CD4-positive, alpha-beta memory T cell (primary cell): ENCODE measurements at places on chromosomes 1 and 21. TPM values are rescaled to one million over a fixed set of nuclear protein-coding genes. Genes with fewer than 3 reads are reported as not detected.

The TMEM269 gene
- 0.35 TPM for total RNA-seq

The OR2AK2 gene
- total RNA-seq: not detected

The NCAM2 gene
- not detected for total RNA-seq

The FCRLB gene
- 1.5 TPM for total RNA-seq

The CHIA gene
- total RNA-seq: not detected

The CD34 gene
- total RNA-seq: not detected

The FLG gene
- total RNA-seq: not detected

The MMP23B gene
- total RNA-seq: 3.5 TPM

The SMIM1 gene
- 4.7 TPM for total RNA-seq

The LCA5L gene
- not detected for total RNA-seq

The LRRC38 gene
- not detected for total RNA-seq

The KLF17 gene
- not detected for total RNA-seq

The DMRTA2 gene
- not detected for total RNA-seq

The CLDN17 gene
- not detected for total RNA-seq

The CRYAA gene
- not detected for total RNA-seq

The CYP4Z1 gene
- not detected for total RNA-seq

The PALMD gene
- total RNA-seq: not detected

The NBL1 gene
- total RNA-seq: 22.8 TPM

The SAMD13 gene
- not detected for total RNA-seq

The SHISAL2A gene
- 64.8 TPM for total RNA-seq

The TRABD2B gene
- total RNA-seq: not detected

The OR14K1 gene
- not detected for total RNA-seq

The OR2T33 gene
- not detected for total RNA-seq

The FHAD1 gene
- total RNA-seq: not detected

The RNF115 gene
- total RNA-seq: 15.2 TPM

The MAPKAPK2 gene
- total RNA-seq: 71.7 TPM

The PAPPA2 gene
- total RNA-seq: not detected

The WLS gene
- not detected for total RNA-seq

The GJB5 gene
- not detected for total RNA-seq

The TDRD5 gene
- not detected for total RNA-seq

The GSTM5 gene
- not detected for total RNA-seq

The GPR153 gene
- 0.33 TPM for total RNA-seq

The SELE gene
- not detected for total RNA-seq
